ENCODE measurements at places on chromosomes 5 and 9.

GRCh38 chr5:158809936-158810335 lies 289.8 kb downstream of the EBF1 start:
- DNase-seq, result no peak

DNA sequence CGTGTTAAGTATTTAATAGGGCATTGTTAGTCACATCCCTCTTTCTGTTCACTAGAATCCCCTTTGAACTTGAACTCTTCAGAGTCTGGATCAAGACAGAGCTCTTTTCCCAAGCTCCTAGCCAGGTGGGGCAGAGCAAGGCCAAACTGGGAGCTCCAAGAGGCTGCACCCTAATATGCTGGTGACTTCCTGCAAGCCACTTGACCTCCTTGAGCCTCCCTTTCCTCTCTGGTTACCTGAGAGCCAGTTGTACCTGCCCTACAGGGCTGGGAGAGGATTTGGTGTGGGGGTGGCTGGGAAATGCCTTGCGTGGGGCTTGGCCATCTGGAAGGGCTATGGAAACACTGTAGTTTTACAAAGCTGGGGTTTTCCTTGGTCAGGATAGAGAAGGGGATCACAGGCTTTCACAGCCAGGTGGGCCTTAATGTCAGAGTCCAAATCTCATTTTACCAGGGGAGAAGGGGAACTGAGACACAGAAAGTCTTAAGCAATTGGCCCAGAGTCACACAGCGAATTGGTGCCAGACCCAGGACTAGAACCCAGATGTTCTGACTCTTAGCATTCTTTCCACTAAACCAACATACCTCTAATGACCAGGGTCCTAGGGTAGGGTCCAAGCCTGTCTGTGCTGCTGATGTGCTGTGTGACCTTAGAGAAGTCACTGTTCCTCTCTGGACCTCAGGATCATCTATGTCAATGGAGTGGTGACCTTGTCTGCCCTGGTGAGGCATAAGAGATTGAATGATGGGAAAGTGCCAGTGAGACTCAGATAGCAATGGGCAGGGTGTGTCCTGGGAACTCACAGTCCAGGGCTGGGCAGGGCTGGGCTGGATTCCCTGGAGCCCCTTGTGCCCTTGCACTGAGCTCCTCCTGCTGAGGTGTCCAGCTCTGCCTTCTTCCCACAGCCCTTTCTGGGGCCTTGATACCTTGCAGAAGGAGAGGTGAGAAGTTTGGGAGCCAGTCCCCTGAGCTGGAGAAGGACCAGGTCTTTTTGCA lies 35.8 kb downstream of the GSN start:
- no peak for DNase-seq

GRCh38 chr5:85453026-85453349 lies 1068.3 kb upstream of the EDIL3 start:
- DNase-seq, result no peak

DNA sequence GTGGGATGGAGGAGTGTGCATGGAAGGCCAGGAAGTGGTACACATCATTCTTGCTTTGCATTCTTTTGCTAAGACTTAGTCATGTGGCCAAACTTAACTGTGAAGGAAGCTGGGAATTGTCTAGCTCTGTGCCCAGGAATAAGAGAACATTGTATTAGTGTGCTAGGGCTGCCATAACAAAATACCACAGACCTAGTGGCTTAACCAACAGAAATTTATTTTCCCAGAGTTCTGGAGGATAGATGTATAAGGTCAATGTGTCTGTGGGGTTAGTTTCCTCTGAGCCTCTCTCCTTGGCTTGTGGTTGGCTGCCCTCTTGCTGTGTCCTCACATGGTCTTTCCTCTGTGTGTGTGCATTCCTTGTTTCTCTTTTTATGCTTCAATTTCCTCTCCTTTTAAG lies 32.4 kb downstream of the NNT start:
- DNase-seq, result no peak

DNA sequence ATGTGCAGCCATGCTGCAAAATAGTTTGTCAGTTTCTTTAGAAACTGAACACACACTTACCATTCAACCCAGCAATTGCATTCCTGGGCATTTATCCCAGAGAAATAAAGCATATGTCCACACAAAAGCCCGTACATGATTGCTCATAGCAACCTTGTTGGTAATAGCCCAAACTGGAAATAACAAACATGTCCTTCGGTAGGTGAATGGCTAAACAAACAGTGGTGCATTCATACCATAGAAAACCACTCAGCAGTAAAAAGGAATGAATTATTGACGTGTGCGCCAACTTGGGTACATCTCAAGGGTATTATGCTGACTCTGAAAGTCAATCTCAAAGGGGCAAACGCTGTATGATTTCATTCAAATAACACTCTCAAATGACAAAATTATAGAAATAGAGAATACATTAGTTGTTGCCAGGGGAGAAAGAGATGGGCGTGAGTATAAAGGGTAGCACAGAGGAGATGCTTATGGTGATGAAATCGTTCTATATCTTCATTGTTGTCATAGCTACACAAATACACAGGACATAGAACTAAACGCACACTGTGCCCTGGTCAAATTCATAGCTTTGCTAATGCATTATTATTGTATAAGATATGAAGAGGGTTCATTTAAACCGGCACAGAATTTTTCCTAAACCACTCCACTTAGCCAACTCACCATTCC lies 58.2 kb downstream of the DRD1 start:
- DNase-seq, result no peak

- DNase-seq, result no peak
Observed at GRCh38 chr5:102583276-102584124, 84.7 kb upstream of the SLCO6A1 start.

GRCh38 chr9:2691626-2692025 lies 25.7 kb upstream of the KCNV2 start:
- no peak for DNase-seq
